Fibroblast of lung (primary cell): ENCODE measurements at places on chromosomes 11 and 22.
A peak's percentile ranks its signal among the peaks of the same experiment; 100 is the strongest.

- DNase-seq: no peak
These were observed 745.1 kb downstream of the DLG2 start for GRCh38 chr11:84882056-84882455.

DNA sequence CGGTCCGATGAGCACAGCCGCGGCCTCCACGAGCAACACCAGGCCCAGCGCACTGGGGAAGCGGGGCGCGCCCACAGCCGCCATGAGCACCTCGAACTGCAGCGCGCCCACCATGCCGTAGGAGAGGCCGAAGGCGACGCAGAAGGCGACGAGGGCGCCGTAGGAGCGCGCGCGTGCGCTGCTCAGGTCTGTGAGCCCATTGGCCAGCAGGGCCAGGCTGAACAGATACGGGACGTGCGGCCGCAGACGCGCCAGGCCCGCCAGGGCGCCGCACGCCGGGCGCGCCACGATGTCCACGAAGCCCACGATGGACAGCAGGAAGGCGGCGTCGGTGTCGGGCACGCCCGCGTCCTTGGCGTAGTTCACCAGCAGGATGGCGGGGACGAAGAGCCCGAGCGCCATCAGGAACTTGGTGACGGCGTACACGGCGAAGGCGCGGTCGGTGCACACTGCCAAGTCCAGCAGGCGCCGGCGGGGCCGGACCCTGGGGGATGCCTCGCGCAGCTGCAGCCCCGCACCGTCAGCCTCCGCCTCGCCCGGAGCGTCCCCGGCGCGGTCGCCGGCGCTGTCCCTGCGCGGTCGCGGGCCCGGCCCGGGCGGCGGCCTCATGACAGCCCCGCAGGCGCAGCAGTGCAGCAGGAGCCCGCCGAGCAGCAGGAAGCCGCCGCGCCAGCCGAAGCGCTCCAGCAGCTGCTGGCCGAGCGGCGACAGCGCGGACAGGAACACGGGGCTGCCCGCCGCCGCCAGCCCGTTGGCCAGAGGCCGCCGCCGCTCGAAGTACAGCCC lies 2.9 kb downstream of the SLC16A8 start:
- peak; percentile 24 for DNase-seq

- DNase-seq: no peak
These were observed 4.3 kb downstream of the IL2RB start for GRCh38 chr22:37145180-37146050.

- no peak for DNase-seq
These were observed 5.9 kb downstream of the WT1 start for GRCh38 chr11:32429477-32429876.

DNA sequence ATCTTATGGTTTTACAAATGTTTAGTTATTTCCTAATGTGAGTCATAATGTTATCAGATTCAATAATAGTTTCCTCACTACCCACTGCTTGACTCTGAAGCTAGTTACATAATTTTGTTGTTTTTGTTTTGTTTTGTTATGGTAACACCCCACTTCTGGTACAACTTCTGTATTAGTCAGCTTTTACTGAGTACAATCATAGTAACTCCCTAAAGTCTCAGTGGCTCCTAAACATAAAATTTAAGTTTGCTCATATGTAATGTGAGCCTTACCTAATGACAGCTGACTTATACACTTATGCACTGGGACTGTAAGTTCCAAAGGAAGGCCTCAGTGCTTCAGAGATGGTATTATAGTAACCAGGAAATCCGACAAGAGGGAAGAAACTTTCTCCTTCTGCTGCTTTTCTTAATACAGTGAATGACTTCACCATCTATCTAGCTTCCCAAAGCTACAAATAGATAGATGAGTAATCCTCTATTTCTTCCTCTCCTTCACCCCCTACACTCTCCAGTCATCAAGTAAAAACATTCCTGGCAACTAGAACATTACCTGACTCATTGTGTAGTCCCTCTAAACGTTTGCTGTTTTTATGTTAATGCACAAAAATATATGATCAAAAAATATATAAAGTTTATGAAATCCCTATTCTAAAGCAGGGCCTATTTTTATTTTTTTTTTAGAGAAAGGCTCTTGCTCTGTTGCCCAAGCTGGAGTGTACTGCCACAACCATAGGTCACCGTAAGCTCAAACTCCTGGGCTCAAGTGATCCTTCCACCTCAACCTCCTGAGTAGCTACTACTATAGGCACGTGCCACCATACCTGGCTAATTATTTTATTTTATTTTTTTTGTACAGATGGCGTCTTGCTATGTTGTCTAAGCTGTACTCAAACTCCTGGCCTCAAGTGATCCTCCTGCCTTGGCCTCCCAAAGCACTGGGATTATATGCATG lies 563.0 kb downstream of the SOX6 start:
- DNase-seq: peak; percentile 95

DNA sequence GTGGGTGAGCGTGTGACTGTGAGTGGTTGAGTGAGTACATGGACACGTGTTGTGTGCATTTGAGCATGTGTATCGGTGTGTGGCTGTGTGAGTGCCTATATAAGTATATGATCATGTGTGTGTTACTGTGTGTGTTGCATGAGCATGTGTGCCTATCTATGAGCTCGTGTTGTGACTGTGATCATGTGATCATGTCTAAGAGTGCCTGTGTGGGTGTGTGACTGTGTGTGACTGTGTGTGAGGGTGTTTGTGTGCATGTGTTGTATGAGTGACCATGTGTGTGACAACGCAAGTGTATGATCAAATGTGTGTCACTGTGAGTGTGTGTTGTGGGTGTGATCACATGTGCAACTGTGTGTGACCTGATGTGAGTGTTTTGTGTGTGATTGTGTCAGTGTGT lies 88.8 kb downstream of the UBASH3B start:
- DNase-seq: no peak

DNA sequence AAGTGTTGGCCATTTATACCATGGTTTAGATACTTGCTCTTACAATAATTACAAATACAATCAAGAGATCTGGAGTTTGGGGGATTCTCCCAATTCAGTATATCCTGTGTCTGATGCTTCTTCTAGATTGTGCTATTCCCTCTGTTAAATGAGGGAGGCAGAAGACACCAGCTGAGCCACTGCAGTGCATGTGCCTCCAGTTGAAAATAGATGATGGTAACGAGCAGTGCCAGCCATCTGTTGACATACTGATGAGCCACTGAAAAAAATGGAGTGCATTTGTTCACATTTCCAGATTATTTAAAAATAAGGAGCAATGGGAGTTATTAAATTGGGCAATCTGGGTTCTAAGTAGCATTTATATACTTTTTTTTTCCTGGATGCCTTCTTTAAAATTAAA lies 1428.0 kb upstream of the TENM4 start:
- no peak for DNase-seq

DNA sequence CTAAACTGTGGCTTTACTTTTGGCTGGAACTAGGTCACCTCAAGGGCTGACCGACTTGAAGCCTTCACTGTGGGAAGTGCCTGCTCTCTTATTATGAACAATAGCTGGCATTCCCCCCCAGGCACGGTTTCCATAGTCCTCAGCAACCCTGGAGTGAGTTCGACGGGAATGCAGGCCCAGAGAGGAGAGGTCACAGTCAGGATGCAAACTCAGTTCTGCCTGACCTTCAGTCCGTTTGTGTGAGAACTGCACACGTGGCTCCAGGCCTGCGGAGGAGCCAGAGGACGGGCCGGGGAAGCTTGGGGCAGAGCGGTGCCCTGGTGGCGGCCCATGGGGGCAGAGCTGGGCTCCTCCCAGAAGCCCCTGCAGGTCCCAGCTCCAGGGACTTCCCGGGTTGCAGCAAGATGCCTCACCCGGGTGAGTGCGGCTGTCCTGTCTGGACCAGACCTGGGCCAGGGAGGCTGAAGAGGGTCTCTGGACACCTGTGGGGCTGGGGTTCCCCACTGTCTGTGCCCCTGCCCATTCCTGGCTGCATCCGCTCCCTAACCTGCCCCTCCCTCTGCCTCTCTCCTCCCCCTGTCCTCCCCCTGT lies 17.2 kb downstream of the SLC25A18 start:
- peak; percentile 31 for DNase-seq

- peak; percentile 73 for DNase-seq
These were observed 11.1 kb upstream of the OSM start for GRCh38 chr22:30277547-30278344.

DNA sequence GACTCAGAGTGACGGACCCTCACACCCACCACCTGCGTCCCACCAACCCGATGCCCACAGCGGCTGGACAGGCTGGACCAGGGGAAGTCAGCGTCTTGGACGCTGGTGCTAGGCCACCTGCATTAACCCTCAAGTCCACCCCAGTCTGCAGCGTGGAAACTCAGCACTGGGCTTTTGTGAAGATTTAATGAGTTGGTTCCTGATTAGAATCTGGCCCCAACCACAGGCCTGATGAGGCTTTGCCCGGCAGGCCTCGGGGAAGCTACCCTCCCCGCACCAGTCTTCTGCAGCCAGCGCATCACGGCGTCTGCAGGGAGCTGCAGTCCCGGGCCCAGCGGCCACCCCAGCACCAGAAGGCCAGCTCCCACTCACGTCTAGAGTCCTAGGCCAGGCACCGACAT lies 101.0 kb downstream of the BRD1 start:
- no peak for DNase-seq

DNA sequence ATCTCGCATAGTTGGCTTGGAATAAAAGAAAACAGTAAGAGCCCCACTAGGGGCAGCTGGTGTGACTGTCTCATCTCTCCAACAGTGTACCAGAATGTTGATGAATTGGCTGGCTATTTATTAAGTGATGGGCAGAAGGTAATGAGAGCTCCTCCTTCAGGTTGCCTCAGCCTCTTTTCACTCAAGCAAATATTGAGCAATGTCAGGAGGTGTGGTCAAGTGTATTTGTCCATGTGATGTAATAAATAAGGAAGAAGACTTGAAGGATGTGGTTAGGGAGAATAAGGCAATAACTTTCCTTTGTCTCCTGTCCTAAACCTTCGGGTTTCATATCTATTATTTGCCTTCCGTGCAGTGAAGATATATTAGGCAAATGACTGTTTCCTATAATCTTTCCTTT lies at the start of gene TCN1:
Gene TCN1, minus strand, starts transcription at position 91 of the 400 bp plus-strand sequence. Its CDS starts 17 bp downstream, at position 74.
- peak; percentile 8 for DNase-seq

GRCh38 chr22:36409911-36410756 lies 22.4 kb upstream of the MYH9 start:
- peak; percentile 76 for DNase-seq

DNA sequence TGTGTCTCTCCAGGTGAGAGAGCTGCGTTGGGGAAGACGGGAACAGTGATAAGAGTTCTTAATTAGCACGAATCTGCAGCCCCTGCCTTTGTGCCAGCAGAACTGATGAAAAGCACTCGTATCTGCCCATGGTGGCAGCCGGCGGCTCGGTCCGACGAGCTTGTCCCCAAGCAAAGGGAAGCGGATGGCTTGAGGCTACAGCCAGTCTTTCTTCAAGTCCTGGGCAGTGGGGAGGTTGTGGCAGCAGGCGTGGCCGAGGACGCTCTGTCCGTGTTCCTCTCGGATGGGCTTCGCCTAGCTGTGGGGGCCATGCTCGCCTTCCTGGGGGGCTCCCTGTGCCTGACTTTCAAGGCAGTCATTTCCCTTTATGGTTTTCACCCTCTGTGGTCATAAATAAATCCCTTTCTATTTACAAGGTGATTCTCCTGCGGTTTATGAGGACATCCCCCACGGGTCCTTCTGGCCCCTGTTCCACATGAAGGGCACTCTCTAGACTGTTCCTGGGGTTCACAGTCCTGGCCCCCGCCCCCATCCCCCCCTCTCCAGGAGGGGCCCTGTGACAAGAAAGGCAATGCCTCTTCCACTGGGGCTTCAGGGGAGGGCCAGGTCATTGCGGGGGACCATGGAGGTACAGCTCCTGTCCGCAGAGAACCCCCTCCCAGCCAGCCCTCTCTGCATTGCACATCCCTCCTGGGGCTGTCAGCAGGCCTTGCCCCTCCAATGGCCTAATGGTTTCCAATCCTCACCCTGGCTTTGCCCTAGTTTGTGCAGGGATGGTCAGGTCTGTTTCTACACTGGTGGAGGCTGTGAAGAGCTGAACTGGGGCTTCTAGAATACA lies 1212.3 kb downstream of the BRD1 start:
- no peak for DNase-seq

GRCh38 chr11:36314434-36314767 lies 18.3 kb downstream of the PRR5L start:
- no peak for DNase-seq

- DNase-seq: no peak
These were observed 566.1 kb upstream of the CHORDC1 start for GRCh38 chr11:90788961-90789360.

GRCh38 chr11:117087446-117087845 lies 10.8 kb downstream of the SIK3 start:
- no peak for DNase-seq

- peak; percentile 30 for DNase-seq
These were observed 167.8 kb upstream of the NARS2 start for GRCh38 chr11:78742430-78742829.

DNA sequence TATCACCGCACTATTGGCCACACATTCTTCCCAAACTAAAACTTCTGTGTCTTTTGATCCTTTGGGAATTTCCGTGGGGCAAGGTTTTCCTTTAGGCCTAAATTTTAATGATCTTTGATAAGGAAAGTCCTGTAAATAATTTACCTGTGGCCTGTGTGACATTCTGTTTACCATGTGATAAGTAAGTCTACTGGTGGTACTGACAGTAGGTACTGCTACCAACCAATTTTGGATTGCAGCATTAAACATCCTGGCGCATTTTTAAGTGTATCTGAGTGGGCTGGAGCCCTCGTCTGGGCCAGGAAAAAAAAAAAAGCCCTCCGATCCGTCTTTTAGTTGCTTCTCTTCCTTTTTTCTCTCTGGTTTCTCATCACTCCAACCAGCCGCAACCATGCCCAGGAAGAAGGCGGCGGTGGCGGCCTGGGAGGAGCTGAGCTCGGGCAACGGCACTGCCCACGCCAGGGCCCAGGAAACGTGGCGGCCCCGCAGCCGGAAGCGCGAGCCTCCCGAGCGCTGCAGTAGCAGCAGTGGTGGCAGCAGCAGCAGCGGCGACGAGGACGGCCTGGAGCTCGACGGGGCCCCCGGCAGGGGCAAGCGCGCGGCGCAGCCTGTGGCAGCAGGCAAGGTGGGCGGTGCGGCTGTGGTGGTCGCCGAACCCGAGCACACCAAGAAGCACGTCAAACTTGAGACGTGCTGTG lies 33.6 kb downstream of the ASRGL1 start:
- DNase-seq: no peak

- no peak for DNase-seq
These were observed 19.8 kb downstream of the MMP27 start for GRCh38 chr11:102685754-102686153.

DNA sequence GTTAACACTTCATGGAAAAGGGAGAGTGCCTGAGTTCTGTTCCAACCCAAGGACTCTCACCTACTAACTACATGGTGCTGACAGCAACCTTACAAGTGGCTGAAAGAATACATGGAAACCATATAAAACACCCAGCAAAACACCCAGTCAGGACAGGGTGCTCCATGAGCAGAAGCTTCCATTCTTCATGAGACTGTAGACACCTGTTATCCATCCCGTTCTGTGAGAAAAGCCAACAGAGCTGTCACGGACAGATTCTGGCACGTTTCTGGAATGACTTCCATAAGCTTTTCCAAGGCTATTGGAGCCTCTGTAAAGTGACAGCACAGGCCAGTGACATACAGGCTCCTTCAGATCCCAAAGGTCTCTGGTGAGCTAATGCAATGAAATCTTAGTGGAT lies 23.2 kb downstream of the PRR14L start:
- no peak for DNase-seq

- no peak for DNase-seq
These were observed 23.3 kb upstream of the PPFIA1 start for GRCh38 chr11:70247042-70247709.

- DNase-seq: no peak
These were observed 2.7 kb upstream of the NFAM1 start for GRCh38 chr22:42434748-42435425.

- DNase-seq: no peak
These were observed 396 bp downstream of the NPAT start for GRCh38 chr11:108221911-108222573.

GRCh38 chr11:128689948-128690664 lies 3.8 kb upstream of the FLI1 start:
- no peak for DNase-seq

GRCh38 chr11:122663764-122664163 lies 8.2 kb downstream of the UBASH3B start:
- peak; percentile 27 for DNase-seq
